AG08395 (cell line): ENCODE measurements at places on chromosomes 3 and 15.

GRCh38 chr3:171743327-171744157 lies 66.7 kb downstream of the PLD1 start:
- no peak for DNase-seq

GRCh38 chr15:74826921-74827320 lies 494 bp downstream of the CPLX3 start:
- no peak for DNase-seq

DNA sequence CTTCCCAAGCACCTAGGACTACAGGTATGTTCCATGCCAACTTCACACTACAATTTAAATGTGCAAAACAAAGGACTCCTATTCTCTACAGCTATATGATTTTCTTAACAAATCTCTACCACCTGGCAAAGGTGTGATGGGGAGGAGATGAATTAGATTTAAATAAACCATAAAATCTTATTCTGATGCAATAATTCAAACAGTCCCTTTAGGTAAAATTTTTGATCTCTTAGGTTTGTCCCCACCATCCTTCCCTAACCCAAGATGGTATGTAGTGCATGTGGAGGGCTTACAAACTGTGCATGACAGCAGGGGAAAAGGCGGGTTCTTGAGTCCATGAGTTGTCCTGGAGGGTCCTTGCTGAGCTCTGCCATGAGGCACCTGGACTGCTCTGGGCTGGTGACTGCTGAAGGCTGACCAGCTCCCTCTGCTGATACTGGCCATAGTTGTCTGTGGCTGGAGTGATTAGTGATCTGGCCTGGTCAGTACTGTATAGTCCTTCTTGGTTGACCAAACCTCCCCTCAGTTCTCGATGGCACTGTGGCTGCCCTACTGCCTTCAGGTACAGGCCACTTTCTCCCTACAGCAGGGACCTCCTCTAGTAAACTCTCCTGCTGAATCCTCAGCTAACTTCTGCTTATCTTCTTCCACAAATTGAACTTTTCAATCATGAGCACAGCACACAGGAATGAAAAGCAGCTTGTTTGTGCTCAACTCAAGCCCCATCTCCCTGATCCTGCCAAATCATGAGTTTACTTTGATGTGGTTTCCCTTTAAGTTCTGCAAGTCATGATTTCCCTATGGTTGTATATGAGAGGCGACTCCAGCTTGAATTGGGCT lies 30.1 kb downstream of the CFAP161 start:
- DNase-seq: peak; percentile 69

- no peak for DNase-seq
These were observed 28.7 kb downstream of the ALDH1L1 start for GRCh38 chr3:126151562-126152302.

DNA sequence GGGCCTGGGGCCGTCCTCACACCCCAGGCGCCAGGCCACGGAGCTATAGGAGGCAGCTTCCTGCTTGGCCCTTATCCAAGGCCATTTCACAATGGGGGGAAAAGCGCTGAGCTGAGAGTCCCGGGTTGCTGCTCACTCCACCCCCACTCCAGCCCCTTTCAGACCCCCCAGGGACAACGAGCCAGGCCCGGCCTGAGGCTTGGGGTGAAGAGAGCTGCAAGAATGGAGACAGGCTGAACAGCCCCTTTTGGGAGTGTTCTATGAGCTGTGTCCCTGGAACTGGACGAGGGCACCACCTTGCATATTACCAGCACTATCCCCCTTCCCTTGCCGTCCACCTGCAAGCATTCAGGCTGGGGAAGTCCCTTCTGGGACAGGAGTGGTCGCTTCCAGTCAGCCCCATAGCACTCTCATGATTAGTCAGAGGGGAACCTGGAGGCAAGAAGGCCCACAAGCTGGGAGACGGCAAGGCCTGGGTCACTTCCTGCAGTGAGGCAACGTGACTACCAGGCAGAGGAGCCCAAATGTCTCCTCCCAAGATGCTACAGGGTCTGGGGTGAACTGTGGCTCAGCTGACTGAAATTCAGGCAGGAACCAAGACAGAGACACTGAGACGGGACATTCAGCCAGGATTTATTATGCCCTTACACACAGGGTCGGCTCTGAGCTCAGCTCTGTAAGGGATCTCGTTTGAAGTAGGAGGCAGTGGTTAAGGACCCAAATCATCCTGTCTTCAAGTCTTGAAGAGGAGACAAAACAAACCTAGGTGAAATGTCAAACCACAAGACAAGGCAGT lies 8.6 kb upstream of the SRP14 start:
- DNase-seq: peak; percentile 38

DNA sequence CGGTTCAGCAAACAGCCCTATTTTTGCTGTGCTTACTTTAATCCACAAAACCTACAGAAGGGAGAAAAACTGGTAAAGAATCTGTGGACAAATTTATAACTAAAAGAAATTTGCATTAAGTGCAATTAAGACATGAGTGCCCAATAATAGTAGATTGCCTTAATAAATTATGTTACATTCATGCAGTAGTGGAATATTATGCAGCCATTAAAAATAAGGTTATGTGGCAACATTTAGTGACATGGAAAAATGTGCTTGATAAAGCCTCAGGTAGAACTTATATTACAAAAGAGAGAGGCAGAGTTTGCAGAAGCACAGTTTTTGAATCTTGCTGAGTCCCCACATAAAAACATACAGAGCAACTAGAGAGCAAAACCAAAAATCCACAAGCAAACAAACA lies 253.0 kb downstream of the FOXP1 start:
- no peak for DNase-seq
